MV-4-11 (cell line): ENCODE measurements at places on chromosomes 13 and 19.

DNA sequence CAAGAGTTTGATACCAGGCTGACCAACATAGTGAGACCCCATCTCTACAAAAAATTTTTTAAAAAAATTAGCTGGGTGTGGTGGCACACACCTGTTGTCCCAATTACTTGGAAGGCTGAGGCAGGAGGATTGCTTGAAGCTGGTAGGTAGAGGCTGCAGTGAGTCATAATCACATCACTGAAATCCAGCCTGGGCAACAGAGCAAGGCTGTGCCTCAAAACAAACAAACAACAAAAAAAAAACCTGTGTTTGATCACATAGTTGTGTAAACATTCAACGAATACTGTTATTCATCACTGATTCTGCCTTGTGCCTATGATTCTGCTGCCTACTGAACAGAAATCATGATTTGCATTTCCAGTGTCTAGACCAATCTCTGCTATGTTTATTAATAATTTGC lies 134.0 kb downstream of the TBC1D4 start:
- DNase-seq, result no peak

DNA sequence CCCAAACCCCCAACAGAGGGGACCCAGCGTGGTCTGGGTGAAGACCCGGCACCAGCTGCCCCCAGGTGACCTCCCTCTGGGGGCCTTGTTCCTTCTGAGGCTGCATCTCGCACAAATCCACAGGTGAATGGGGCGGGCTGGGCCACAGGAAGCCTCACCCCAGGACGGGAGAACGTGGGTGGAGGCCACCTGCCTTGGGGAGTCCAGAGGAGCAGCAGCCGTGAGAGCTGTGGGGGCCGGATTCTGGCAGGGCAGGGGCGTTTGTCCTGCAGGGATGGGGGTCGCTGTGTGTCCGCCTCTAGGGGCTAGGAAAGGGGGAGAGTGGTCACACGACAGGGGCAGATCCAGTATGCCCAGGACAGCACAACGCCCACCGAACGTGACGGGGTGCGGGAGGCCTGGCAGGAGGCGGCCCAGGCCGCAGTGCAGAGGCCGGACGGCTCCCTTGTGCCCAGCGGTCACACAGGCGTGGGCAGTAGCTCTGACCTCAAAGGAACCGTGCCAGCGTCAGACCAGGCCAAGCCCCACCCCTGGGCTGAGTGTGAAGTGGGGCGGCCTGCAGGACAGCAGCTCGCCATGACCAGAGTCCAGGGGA lies 6.7 kb downstream of the POLR2E start:
- no peak for DNase-seq

- peak; percentile 3 for DNase-seq
Observed at GRCh38 chr13:95087746-95088305, 213.4 kb downstream of the ABCC4 start.

DNA sequence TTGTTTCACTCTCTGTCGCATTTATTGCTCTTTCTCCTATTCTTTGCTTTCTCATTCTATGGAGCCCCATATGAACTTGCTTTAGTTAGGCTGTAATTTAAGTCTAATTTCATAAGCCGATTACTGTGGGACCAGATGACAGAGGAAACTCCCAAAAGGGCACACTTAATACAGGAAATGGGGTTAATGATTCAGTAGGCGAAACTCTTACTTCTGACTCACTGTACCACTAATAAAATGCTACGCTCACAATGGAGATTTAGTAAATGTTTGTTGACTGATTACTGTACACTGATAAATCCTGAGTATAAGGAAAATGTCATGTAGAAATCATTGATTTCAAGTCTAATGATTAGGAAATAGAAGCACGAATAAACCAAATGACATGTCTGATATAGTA lies 276.4 kb downstream of the KLF5 start:
- DNase-seq, result peak; percentile 20

GRCh38 chr13:109214393-109214792 lies 572.0 kb downstream of the IRS2 start:
- DNase-seq, result no peak

DNA sequence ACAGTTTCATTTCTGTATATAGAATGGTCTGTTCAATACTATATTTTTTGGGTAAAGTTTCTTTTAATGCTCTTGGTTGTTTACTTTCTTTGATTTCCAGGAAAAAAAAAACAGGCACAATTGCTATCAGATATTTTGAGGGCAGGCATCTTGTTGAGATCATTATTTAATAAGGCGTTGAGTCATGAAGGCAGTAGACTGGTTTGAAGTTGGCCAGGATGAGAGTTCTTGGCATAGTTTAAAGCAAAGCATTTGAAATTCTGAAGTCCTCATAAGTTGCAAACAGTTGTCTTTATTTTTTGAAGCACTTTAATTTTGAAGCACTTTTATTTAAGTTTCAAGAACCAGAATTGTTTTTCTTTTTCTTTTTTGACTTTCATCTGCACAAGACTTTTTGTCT lies 2.6 kb upstream of the ZNF175 start:
- no peak for DNase-seq

DNA sequence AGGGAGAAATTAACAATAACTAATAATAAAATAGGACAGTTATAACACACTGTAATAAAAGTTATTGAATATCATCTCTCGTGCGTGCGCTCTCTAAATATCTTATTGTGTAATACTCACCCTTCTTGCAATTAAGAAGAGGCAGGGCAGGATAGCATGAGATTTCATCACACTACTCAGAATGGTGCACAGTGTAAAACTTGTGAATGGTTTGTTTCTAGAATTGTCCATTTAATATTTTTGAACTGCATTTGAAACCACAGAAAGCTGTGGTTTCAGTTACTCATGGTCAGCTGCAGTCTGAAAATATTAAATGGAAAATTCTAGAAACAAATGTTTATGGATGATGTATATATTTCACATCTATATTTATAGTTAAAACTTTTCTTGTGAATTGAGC lies 161.1 kb downstream of the DCT start:
- peak; percentile 8 for DNase-seq

GRCh38 chr19:902093-902370 lies 8.7 kb downstream of the RNU6-9 start:
- DNase-seq, result no peak

- DNase-seq, result no peak
Observed at GRCh38 chr19:48645620-48646000, 377 bp downstream of the CA11 start.

DNA sequence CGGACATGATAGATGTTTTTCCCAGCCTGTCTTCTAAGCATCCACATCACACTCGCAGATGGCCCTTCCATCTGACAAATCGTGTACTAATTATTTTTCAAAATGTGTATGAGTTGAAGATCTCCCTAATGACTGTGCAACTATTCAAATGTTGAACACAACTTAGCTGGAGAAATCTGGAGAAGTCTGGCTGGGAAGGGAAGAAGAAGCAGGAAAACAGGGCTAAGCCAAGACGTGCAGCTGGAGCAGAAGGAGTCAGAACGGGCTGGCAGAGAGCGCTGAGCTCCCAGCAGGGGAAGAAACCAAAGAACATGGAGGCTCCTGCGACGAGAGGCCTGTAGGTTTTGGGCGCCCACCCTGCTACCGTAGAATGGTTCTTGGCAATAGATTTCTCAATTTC lies 13.2 kb upstream of the LATS2 start:
- no peak for DNase-seq

DNA sequence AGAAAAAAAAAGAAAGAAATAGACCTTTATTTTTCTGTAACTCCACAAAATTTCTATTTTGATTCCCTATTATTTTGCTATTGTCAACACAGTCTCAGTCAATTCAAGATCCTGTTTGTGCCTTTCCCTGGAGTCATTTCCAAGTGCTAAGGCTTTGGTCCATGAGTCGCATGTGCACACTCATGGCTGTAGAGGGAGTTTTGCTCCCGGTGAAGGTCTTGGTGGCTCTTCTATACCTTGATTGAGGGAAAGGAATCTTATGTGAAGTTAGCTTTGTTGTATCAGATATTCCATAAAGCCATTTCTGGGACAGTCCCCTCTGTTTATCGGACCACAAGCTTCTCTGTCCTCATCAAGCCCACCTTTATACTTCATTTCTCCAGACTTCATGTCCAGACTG lies 58.7 kb upstream of the ALOX5AP start:
- DNase-seq, result no peak

- peak; percentile 92 for DNase-seq
Observed at GRCh38 chr13:28611654-28612131, 47.2 kb upstream of the POMP start.

DNA sequence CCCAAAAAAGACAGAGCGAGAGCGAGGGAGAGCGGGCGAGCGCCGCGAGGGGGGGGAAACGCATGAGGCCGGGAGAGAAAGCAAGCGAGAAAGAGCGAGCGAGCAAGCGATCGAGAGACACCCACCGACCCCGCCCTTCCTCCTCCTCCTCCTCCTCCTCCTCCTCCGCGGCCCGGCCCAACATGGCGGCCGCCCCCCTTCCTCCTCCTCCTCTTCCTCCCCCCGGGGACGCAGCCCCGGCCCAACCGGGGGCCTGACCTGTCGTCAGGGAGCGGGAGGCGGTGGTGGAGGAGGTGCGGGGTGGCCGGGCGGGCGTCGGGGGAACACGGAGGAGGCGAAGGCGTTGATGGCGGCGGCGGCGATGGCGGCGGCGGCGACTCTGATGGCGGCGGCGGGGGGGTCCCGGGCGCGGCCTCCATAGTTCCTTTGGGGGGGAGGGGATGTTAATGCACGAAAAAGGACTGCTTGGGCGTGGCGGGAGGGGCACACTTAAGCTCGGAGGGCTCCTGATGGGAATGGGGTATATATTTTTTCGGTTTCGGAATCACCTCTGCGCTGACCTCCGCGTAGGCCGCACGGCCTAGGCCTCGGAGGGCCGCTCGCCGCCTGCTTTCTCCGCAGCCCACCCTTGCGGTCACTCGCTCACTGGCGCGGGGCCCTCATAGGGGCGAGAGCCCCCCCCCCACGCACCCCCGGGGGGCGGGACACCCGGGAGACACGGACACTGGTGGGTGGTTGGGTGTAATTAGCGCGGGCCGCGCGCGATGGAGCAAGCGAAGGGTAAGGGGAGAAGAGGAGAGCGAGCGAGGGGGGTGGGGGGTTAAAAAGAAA lies 1.2 kb downstream of the ZC3H4 start:
- peak; percentile 85 for DNase-seq

GRCh38 chr13:40672765-40673397 lies 6.4 kb upstream of the FOXO1 start:
- DNase-seq, result no peak

DNA sequence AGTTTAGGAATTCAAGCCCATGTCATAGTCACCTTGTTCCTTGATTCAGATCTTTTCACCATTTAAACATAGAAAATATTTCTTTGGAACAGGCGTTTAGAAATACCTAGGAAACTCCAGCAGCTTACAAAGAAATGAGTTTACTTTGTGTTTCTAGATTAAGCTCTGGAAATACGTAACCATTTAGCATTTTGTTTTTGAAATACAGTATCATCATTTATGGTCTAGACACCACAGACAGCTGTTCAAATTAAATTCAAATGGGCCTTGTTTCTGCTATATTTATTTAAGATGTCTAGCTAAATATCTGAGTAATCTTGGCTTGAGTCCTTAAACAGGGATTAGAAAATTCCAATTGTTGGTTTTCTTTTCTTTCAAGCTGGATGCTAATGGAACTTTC lies 228.5 kb downstream of the NDFIP2 start:
- DNase-seq, result no peak

- DNase-seq, result no peak
Observed at GRCh38 chr19:18232540-18233223, 6.4 kb upstream of the PDE4C start.

- DNase-seq, result no peak
Observed at GRCh38 chr13:59229861-59230260, 933.9 kb downstream of the DIAPH3 start.

GRCh38 chr13:104461049-104461448 lies 1394.8 kb upstream of the SLC10A2 start:
- no peak for DNase-seq

DNA sequence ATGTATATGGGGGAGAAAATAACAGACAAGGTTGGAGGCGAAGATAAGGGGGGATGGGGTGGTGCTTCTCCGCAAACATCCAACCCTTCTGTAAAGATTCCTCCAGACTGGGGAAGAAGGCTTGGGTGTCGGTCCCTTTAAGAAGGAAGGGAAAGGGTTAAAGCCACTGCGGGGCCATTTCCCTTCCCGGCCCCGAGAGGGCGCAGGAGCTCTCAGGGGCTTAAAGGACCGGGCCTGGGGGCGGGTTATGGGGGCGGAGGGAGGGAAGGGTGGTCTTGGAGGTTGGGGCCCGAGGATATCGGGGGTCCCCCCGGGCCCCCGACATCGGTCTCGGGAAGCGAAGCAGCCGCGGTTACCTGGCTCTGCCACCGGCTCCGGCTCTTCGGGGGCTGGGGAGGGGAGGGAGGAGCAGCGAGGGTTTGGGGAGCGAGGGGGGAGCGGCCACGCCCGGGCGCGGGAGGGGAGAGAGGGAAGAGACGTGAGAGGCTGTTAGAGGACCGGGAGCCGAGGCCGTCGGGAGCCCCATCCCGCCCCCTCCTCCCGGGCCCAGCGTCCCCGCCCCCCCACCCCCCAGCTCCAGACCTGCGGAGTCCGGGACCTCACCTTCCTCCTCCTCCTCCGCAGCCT lies 2.8 kb downstream of the TNNT1 start:
- peak; percentile 65 for DNase-seq

DNA sequence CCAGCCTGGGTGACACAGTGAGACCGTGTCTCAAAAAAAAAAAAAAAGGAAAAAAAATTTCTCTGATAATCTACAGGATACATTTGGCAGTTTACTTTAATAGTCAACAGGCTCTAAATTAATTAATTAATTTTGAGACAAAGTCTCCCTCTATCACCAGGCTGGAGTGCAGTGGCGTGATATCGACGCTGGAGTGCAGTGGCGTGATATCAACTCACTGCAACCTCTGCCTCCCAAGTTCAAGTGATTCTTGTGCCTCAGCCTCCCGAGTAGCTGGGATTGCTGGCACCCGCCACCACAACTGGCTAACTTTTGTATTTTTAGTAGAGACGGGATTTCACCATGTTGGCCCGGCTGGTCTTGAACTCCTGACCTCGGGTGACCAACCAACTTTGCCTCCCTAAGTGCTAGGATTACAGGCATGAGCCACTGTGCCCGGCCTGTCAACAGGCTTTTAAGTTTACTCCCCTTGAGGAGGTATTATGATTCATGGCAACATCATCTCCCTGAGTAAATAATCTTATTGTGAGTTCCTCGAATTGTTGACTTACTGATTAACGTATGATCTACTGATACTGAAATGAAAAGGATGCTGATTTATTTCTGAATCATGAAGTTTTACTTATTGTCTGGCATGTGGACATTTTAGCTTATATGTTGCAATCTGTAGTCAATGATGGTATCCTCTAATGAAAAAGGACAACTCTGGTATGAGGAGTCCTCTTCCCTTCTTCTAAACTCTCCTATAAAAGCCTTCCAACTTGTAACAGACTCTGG lies 21.3 kb upstream of the MTRF1 start:
- DNase-seq, result no peak

DNA sequence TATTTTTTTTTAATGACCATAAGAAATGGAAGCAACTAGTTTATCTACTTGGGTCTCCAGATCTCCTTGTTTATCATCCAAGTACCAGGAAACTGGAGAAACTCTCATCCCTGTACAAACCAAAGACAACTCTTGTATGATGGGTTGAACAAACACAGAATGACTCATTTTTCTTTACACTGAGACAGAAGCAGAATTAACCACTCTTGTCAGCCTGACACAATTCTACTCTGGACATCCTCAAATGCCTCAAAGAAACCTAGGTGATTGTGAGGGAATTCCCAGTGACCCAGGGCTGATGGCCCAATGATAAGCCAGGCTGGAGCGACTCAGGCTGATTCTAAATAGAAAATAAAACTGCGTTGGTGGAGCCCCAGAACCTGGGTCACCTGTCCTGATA lies 151.5 kb downstream of the ZNF737 start:
- no peak for DNase-seq
